Urinary bladder (tissue), 4 donors: ENCODE measurements at places on chromosomes 2 and 18. TPM values are rescaled to one million over a fixed set of nuclear protein-coding genes. Genes with fewer than 3 reads are reported as not detected.

Gene UBE2F
- 38.3 TPM for polyA plus RNA-seq

DNA sequence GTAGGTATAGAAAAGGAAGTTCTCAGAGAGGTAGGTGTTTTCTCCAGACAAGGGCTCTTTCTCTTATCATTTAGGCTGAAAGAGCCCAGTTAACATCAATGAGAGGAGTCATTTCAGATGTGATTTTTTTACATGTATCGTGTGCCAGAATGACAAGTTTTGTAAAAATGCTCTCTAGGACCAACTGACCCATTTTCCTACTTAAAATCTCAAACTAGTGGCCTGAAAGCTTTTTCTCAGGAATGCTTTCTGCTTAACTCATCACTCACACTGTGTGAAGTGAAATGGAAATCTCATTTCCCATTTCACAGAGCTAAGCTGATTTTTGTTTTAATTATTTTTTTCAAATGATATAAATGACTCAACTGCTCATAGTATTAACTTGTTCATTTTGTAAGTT, 128.7 kb upstream of the CYP26B1 start:
- no peak for DNase-seq

Gene SCN9A
- 0.67 TPM for polyA plus RNA-seq

DNA sequence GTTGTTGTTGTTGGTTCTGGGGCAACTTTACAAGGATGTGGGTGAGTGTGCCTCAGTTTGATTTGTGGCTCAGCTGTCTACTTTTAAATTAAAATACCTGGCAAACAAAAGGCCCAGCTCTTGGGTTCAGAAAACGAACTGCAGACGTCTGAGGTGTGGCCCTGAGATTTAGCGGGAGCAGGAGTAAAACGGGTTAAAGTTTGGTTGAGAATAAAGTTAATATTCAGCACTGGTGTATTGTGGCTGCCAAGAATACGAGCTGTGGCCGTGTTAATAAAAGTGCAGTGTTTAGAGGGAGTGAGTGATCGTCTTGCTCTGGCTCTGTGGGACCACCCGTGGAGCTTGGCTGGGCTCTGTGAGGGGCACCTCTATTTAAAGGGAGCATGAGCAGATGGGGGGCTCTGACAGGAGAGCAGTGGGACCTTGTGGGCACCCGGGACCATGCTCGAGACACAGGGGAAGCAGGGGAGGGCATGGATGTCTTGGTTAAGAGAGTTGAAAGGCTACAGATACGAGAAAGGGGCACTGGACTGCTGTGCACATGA, 80.3 kb downstream of the VAPA start:
- DNase-seq = no peak

DNA sequence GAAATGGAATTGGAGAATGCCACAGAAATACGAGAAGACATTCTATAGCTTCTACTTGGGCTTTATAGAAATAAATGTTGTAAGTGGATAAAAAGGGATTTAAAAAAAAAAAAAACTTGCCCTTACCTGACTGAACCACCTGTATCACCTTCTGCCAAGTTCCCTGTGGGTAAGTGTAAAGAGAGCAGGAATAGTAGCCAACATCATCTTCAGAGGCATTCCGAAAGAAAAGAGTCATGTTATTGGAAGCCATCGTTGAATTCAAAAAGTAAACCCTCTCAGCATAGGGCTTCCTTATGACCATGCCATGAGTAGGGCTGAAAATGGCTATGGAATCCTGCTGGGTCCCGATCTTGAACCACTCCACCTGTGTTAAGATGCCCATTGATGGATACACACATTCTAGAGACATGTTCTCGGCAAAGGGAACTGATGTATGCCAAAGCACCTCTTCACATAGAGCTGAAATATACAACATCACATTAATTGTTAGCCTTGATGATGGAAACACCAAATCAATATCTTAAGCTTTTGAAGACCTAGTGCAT, 991 bp downstream of the CD226 start:
- DNase-seq = no peak

DNA sequence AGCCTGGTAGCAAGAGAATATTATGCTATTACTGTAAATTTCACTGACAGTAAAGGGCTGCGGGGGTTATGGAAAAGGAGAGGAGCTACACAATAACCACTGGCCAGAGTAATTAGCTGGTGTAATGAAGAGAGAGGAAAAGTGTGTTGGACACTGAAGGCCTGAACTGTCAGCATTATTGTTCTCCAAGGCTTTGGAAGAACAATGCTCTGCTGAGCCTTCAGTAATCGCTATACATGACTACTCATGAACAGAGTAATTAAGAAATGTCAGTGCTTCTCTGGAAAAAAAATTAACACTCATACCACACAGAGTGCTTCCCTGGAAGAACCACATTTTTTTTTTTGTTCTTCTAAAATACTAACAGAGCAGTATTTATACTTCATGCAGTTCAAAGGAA, 931.3 kb downstream of the CPS1 start:
- DNase-seq = no peak

Gene POTEJ
- not detected for polyA plus RNA-seq

Gene DSG1
- polyA plus RNA-seq = not detected

- DNase-seq = no peak
These were observed 91.4 kb downstream of the COL6A3 start for GRCh38 chr2:237322564-237322963.

DNA sequence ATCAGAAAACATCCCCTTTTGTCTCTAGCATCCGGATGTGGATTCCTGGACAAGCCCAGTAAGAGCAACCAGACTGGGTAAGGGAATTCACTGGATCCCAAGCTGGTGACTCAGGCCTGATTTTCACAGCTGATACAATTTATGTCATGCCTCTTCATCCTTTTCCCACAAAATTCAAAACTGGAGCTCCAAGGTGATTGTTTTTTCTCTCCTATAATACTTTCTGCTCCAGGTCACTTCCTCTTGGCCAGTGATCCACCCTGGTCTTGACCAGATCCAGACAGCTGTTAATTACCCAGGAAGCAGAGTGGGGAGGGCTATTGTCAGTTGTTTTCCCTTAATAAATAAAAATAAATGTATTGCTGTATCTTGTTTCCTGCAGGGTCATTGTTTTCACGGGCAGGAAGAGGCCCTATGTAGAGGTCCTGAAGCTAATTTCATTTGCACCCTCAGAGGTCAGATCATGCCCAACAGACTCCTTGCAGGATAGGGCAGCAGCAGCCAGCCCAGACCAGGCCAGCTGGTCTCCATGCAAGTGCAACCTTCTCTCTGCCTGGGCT, 57.6 kb downstream of the EVA1A start:
- DNase-seq = no peak

- no peak for DNase-seq
These were observed 88.0 kb downstream of the TCF7L1 start for GRCh38 chr2:85221067-85221691.

Gene SFTPB
- polyA plus RNA-seq = not detected

DNA sequence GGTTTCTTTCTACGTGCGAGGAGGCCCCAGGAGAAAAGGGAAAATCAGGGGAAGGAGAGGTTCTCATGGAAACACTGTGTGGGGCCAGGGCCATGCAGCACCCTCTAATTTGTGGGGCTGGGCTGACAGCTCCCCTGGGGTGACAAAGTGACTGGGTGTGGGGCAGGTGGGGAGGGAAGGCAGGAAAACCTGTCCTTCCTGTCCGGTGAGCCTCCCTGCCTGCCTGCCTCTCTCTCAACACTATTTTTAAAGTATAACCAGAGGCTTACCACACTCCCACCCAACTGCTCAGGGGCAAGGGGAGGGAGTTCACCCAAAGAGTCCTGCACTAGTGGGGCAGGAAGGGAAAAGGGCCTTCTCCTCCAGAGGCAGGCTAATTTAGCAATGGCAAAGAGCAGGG, 10.5 kb upstream of the EPAS1 start:
- no peak for DNase-seq

Gene CHRND
- not detected for polyA plus RNA-seq

Gene HRH4
- 0.05 TPM for polyA plus RNA-seq

DNA sequence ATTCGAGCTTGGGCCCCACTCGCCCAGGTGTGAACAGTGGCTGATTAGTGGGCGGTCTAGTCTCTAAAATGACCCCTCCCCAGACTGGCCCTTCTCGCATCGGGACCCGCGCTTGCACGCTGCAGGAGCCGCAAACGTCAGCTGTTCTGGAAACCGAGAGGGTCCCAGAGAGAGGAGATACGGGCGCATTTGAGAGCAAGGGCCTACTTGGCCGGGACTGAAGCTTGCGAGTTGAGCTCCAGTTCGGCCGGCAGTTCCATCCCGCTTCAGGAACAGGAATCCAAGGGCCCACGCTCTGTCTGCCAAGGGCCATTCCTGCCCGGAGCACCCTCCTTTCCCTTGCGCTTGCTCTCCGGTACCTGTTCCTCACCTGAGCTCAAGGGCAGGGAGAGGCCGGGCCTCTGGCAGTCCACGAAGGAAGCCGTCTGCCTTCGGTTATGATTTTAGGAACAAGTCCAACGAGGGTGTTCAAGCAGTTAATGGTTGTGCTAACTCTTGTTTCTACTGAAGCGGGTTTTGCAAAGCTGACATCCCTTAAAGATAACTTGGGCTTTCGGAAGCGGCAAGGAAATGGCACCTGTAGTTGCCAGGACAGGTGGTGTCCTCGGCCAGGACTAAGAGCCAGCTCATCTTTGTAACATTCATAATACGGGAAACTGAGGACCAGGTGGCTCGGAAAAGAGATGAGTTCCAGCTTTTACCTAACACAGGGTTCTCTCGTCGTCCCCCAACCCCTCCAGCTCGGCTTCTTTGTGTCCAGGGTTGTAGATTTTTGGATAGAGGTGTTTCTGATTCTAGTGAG, 3.9 kb upstream of the DLX1 start:
- DNase-seq = no peak

DNA sequence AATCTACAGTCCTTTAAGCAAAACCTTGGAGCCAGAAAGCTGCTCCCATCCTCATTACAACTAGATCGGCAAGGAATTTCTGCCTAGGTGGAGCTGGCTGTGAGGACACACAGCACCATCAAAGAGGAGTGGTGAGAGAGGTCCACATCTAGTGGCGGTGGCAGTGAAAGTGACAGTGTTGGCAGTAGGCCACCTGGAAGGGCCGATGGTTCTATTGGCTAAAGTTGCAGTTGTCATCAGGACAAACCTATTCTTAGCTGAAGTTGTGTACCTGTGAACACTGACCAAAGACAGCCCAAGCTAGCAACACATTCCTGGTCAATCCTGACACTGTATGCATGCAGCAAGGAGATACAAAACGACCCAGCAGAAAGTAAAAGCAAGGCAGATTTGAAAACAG, 218.1 kb upstream of the CHAC2 start:
- no peak for DNase-seq

Gene SLC19A3
- 1.4 TPM for polyA plus RNA-seq

Gene ICOS
- polyA plus RNA-seq = 0.14 TPM

Gene FANCL
- polyA plus RNA-seq = 10.2 TPM

GRCh38 chr2:40680547-40680946, 228.7 kb upstream of the SLC8A1 start:
- DNase-seq = no peak

DNA sequence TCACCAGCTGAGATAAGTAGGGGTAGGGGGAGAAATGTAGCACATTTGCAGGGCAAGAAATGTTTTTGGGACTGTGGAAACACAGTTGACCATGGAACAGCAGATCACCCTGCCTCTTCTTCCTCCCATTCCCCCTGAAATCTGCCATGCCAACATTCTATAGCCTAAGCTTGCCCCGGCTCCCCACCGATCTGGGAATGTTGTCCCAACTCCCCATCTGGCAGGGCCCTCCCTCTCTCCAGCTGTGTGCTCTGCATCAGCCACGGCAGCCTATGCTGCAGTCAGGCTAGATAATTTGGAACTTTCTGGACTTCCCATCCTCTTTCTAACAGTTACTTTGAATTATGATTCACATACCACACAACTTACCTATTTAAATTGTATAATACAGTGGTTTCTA, 425.1 kb upstream of the RAB6C start:
- no peak for DNase-seq

GRCh38 chr2:10214179-10214578, 88.5 kb upstream of the HPCAL1 start:
- DNase-seq = no peak

DNA sequence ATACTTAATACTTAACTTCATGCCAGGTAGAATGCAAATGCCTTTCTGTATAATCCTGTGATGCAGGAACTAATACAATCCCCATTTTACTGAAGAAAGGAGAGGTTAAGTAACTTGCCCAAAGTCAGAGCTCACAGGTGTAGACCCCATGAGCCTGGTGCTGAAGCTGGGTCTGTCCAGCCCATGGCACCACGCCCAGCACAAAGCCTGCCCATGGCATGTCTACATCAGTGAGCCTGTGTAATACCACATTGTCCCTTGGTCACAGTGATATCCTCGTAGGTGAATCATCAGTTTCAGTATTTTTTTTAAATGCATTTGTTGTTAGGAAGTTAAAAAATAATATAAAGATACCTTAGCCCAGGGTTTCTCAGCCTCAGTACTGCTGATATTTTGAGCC, 69.9 kb upstream of the MCFD2 start:
- DNase-seq = no peak

Gene AKAIN1
- polyA plus RNA-seq = 0.41 TPM

- no peak for DNase-seq
These were observed 168.7 kb downstream of the TMEM247 start for GRCh38 chr2:46647766-46648742.

Gene MC5R
- polyA plus RNA-seq = not detected

Gene COL5A2
- 112 TPM for polyA plus RNA-seq

- no peak for DNase-seq
These were observed 11.2 kb downstream of the GAREM1 start for GRCh38 chr18:32459361-32460101.

DNA sequence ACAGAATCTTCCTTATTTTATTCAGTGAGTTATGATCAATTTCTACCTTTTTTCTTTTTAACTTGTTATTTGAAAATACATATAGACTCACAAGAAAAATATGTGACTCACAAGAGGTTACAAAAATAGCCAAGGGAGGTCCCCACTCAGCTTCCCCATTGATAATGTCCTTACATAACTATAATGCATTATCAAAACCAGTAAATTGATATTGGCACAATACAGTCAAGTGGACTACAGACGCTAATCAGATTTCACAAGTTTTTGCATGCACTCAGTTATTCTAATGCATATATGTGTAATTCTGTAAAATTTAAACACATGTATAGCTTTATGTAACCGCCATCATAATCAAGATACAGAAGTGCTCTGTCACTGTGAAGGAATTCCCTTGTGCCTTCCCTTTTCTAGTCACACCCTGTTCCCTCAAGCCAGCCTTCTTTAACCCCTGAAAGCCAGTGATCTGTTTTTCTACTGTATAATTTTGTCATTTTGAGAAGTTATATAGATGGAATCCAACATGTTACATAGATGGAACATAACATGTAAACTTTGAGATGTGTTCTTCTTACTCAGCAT, 118.4 kb downstream of the ALMS1 start:
- DNase-seq = no peak

Gene GAL3ST2
- not detected for polyA plus RNA-seq

Gene MAP2
- 2.7 TPM for polyA plus RNA-seq

- no peak for DNase-seq
These were observed 59.3 kb downstream of the LRRFIP1 start for GRCh38 chr2:237686659-237687136.

Gene UGT1A4
- polyA plus RNA-seq = 1.2 TPM

DNA sequence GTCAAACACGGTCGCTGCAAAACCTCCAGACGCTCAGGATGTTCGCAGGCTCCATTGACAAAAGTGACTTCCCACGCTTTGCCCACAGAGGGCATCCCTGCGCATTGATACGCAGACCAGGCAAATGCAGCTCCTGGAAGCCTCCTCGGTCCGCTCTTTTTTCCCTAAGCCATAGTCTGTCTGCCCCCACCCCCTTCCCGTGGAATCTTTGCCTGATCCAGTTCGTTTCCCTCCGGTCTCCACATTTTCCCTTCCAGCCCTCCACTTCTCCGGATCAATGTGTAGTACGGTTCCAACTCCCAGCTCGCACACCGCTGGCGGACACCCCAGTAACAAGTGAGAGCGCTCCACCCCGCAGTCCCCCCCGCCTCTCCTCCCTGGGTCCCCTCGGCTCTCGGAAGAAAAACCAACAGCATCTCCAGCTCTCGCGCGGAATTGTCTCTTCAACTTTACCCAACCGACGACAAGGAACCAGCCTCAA, at the start of gene DCC:
Gene DCC (plus strand): TSS at position 307 of the 481 bp plus-strand sequence. CDS start 591 bp downstream, outside the sequence.
- peak; percentile 33 for DNase-seq
